Stimulated activated CD8-positive, alpha-beta memory T cell treated with anti-CD3 and anti-CD28 coated beads, Interleukin-7, amount 100 ng/mL, for 24 hours (primary cell): ENCODE measurements at places on chromosomes 11 and 22.

DNA sequence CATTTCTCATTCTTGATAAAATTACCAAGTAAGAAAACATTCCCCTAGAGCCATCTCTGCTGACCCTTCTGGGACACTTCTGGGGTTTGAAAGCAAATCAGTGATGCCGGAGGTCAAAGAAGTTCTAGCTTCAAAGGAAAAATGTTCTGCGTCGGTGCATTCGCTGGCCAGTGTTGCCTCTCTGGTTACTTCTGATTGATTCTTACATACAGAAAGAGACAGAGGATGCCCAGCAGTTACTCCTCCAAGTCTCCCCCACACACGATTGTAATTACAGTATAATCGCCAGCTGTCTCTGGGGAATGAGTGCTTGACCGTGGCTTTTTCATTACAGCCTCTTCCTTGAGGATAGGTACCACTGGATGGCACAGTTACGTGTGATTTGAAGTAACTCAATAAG is 150.9 kb downstream of the SNX19 start:
- no peak for DNase-seq

DNA sequence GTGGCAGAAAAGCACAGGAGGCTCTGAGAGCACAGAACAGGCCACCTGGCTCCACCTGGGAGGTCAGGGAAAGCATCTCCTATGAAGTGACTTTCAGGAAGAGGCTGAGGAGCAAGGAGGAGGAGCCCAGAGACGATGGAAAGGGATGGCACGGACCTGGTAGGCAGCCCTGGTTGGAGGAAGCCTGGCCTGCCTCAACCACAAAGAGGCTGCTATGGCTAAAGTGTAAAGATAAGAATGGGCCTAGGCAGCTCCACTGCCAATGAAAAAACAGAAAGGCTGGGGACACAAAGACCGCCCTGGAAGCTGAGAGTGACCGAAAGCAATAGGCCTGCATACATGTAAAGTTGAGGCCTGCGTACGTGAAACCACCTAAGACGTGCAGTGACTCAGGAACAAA is 31.2 kb upstream of the ETS1 start:
- no peak for DNase-seq

DNA sequence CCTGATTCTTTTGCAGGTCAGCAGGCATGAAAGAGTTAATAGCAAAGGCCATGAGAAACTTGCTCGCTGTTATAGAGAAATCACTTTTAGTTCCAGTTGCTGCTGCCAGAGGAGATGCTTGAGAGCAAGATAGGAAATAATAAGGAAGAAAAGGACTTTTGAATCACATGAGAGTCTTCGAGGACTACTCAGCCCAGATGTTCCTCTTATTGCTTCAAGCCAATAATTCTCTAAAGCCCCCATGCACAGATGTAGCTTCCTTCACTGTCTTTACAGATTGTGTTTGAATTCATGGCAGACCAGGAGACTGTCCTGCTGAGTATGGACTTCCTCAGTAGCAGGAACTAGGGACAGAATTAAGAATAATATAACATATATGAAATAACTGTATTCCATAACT is 50.1 kb upstream of the OLFML1 start:
- DNase-seq, result no peak

DNA sequence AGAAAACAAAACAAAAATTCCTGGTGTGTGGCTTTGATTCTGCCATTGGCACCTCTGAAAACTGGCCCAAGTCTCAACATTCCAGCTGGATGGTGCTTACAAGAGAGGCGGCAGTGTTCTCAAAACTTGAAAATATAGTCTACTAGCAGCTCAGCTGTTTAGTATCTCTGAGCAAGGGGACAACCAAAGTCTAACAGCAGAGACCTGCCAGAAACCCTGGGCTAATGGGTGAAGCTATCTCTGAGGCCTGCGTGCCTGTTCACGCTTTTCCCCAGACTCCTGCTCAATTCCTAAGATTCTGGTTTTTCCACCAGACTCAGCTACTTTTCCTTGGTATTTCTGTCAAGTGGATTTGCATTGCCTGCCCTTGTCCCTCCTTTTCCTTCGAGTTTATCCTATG is 17.9 kb downstream of the TMEM218 start:
- no peak for DNase-seq

GRCh38 chr11:7471071-7471470 is 14.2 kb upstream of the OLFML1 start:
- no peak for DNase-seq

GRCh38 chr11:28757725-28758515 is 649.7 kb downstream of the METTL15 start:
- DNase-seq, result no peak

DNA sequence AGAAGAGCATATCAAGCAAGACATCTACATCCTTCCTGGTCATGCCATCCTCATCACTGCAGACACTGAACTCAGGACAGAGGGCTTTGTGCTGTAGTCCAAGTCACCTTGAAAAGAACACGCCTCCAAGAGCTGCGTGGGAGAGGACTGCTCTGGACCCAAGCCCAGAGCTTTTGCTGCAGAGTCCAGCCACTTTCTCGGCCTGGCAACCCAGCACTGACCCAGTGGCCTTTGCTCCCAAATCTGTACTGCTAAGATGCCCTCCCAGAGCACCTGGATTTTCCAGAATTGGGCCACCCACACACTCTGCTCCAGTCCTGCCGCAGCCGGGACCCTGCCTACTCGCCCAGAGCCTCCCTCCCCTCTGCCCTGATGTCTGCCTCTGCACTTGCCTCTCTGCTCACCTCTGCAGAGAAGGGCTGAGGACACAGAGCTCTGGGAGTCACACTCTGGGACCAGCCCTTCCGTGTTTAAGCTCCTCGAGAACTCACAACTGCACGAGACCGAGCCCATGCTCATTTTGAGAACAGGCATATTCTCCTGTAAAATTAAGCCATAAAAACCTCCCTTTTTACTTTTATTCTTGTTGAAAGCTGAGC is 83.8 kb upstream of the CSNK2A3 start:
- no peak for DNase-seq

GRCh38 chr11:104219096-104219495 is 55.1 kb upstream of the PDGFD start:
- DNase-seq, result no peak
